ENCODE measurements at places on chromosomes 13 and 19.

DNA sequence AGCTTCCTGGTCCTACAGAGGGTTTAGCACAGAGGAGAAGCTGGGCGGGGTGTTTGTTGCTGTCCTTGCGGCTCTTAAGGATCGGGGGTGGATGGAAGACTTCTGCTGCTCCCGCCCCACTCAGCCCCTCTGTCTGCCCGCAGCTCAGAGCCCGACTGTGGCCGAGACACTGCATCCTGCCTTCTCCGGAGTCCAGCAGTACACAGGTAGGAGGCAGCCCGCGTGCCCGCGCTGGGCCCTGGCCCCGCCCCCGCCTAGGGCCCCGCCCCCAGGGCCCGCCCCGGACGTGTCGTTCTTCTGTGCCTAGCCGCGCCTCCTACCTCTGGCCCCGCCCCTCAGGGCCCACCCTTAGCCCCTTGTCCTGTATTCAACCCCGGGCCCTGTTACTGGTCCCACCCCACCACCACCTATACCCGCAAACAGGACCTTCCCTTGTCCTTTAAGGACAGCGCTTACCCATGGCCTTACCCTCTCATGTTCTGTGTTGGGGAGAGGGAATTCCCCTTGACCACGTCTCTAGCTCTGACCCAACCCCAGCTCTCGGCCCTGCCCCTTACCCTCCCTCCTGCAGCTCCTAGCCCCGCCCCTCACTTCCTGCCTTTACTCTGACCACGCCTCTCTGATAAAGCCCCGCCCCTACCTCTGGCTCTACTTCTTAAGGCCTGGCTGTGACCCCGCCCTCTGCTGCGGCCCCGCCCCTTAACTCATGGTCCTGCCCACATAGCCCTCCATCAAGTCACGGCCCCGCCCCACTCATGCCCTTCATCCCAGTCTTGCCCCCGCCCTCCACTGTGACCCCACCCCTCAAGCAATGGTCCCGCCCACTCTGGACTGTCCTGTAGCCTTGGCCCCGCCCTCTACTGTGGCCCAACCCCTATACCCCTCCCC, 60.5 kb downstream of the CELF5 start:
- DNase-seq = no peak

DNA sequence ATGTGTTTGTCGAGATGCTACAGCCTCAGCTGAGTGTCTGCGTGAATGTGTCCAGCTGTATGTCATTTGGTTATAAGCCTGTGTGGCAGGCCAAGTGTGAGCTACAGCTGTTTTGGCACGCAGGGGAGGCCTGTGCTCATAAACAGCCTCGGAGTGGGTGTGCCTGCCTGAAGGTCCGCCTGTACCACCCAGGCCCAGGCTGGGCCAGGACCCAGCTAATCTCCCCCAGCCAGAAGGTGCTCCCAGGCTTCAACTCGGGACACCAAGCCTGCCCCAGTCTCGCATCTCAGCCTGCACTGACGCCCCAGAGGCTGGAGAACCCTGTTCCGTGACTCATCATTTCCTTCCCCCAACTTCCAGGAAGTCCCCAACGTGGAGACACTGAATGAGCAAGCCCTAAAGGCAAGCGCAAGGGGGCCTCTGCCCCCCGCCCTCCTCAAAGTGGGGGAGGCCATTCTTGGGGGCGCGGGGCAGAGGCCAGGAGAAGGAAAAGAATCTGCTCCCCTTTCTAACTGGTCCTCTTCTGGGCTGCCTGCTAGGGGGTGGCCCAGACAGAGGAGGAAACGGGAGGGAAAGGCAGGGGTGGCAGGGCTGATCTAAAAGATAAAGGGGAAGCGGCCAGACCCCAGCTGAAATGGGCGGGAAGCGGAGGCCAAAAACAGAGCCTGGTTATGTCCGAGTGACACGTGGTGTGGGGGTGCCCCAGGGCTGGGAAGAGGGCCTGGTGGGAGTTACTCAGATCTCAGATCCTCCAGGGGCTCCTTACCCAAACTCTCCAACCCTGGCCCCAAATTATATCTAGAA, 2.0 kb downstream of the SLC1A5 start:
- DNase-seq = peak; percentile 74

DNA sequence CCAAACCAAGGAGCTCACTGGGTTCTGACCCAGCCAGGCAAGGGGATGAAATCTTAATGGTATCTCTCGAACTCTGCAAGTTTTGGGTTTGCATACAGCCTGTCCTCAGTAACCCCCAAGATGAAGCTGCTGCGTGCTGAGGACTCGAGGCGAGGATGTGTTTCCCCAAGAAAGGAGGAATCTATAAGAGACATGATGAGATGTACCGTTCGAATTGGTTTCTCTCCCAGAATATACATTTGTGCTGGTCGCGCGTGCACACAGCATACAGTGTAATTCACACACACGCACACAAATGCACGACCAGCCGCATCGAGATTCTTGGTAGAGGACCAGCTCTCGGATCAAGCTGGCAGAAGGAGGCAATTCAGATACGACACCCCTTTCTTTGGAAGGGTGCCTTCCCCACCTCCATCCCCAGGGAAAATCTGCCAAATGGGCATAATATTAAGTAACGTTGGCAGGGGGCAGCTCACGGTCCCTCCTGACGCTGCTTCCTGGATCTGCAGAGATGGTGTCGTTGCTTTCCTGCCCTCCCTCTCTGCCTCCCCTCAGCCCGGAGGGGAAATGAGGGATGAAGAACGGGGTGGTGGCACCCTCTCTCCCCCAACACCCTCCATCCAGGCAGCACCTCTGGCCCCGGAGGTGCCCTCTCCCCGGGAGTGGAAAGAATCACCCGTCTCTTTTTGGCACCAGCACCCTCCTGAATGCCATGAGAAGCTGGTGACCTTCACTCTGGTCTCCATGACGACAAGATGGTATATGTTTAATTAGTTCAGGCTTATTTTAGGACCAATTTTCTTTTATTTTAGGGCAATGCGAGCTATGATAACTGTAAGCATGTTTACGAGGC, 310.2 kb downstream of the ZNF536 start:
- no peak for DNase-seq

GRCh38 chr19:2207991-2208860, 27.9 kb downstream of the PLEKHJ1 start:
- no peak for DNase-seq

DNA sequence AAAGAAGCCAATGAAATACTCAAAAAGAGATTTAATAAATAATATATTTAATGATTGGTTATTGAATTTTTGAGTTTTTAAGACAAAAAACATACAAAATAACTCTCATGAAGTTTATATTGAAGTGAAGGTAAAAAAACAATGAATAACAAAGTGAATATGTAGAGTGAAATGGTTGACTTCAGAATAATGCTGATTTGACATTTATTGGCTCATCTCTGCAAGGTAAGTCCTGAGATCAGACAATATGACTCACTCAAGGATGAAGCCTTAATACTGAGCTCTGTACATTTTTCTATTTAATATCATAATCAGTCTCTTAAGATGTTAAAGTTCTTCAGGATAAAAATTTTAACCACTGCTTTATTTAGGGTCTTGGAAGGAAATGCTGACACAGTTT, 1398.9 kb upstream of the PCDH9 start:
- no peak for DNase-seq

DNA sequence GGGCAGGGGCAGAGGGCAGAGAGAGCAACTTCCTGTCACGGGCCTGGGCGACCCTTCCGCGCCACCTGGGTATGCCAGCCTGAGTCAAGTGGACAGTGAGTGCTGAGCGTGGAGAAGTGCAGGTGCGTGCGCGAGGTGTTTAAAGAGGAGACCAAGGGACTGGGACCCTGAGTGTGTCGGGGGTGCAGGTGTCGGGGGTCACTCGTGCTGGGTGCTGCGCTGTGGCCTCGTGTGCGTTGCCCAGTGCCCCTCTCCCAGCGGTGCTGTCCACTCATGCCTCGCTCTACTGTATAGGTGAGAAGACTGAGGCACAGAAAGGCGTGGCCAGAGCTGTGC, 18.9 kb upstream of the KCTD15 start:
- no peak for DNase-seq

DNA sequence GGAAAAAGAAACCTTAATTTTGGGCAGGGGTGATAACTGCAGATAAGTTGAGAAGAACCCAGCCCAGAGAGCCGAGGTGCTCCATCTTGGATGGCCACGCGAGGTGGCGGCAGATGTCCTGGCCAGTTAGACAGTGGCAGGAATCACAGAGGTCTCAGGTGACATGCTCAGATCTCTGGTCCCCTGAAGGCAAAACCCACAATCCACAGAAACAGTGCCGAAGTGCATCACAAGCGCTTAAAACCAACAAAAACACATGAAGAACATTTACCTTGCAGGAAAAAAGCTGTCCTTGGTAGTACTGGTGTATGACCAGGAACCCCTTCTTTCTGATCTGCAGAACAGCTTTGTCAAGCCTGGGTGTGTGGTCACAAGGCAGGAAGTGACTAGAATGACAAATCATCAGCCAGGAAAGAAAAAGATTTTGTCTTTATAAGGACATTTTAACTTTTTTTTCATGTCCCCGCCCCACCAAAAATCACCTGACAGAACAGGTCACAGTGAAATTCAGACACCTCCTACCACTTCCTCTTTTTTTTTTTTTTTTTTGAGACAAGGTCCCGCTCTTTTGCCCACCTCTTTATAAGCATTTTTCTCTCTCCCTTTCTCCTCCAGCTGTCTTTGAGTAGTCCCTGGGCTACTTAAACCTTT, at the start of gene LCP1:
LCP1 (minus strand) TSS at position 338 of the 651 bp plus-strand sequence. CDS start 22,515 bp downstream, outside the sequence.
- peak; percentile 53 for DNase-seq

DNA sequence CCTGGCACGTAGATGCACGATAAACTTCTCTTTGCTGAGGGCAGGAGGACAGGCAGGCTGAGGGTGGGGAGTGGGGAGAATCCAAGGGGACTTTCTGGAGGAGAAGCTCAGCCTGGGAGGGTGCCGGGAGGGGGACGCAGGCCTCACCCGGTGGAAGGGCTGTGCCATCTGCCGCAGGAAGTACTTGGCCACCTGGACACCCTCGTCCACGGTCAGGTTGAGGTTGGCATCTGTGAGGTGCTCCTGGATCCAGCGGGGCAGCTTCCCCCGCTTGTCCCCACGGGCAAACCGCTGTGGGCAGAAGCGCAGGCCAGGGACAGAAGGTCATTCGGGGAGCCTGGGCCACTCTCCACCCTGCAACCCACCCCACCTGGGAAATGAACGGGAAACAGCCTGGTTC, 11.5 kb downstream of the KLC3 start:
- no peak for DNase-seq

DNA sequence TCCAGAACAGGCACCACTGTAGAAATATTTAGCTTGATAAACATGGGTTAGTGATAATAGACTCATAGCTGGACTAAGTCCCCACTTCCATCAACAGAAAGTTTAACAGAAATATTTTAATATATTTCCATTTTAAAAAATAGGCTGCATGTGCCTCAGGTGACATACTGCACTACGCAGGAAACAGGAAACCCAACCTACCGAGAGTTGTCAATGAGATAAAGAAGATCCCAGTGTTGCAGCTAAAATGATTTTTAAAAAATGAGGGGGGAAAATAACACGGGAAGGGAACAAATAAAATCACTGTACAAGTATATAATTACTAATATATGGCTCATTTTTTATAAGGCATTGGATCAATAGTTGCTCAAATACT, 154.8 kb downstream of the TBC1D4 start:
- no peak for DNase-seq

DNA sequence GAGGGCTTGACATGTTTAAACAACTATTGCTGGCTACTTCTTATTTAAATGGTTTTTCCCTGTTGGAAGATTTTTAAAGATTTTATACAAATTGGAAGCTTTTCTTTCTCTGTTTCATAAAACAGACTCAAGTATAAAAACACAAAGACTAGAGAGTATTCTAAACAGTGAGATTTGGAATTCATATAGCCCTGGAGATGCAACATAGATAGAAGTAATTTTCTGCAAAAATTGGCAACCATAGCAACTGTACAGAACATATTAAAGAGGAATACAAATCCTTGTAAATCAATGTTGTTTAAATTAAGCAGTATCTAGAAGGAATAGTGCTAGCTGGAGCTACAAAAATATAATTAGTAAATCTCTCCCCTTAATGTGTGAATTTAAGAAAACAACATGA, 2612.9 kb upstream of the PCDH20 start:
- DNase-seq = no peak

DNA sequence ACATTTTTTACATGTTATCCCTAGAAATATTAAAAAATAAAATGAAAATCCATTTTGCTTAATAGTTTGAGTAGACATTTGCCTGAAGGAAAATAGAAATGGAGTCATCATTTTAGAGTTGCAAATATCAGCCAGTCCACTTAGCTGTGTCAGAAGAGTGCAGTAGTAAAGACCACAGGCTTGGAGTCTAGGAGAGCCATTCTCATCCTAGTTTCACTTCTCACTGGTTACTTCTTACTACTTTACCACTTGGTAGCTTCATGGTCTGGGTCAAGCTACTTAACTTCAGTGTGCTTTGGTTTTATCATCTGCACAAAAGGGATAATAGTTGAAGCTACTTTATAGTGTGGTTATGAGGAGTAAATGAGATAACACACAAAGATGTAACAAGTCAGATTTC, 286.5 kb upstream of the NBEA start:
- DNase-seq = no peak

GRCh38 chr19:15727724-15728123, at the start of gene OR10H2:
Gene OR10H2, plus strand, starts transcription at chr19:15728024. Its CDS starts 20 bp downstream, at chr19:15728044.
- DNase-seq = no peak

GRCh38 chr13:28531845-28532387, 37.0 kb upstream of the FLT1 start:
- no peak for DNase-seq

GRCh38 chr19:33660410-33661124, 38.8 kb downstream of the CHST8 start:
- no peak for DNase-seq

DNA sequence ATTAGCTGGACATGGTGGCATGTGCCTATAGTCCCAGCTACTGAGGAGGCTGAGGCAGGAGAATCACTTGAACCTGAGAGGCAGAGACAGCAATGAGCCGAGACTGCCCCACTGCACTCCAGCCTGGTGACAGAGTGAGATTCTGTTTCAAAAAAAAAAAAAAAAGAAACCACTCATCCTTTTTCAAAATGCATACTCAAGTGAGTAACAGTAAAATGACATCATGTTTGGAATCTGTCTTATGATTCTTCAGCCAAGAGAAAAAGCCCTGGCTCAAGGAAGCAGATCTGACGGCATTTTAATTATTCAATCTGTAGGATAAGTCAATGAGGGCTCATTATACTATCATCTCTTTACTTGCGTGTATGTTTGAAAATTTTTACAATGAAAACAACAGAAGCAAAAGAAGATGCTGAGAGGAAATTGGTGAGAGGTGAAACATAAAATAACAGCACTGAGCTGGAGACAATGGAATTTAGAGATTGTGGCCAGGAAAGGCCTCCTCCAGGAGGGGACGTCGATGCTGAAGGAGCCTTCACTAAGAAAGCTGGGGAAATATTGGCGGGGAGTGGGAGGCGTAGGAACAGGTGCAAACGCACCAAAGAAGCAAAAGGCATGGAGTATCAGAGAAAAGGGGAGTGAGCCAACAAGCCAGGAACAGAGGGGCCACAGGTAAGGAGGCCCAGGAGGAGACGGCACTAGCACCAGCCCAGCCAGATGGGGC, 12.9 kb upstream of the CCNE1 start:
- DNase-seq = no peak

DNA sequence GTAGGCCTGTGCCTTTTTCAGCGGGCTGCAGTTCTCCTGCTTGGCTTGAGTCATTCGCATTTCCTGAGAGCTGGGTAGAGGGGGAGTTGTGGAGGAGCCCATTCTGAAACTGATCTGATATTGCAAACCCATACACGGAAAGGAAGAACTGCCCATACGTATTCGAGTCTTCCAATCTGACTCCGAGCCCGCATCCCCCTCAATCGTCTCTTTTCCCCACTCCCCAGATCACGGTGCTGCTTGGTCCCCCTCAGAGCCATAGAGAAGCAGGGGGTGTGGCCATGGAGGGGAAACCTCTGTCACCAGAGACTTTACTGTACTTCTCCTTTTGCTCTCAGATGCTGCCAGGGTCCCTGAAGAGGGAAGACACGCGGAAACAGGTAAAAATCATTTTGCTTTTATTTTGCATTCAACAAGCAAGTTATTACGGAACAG, at the start of gene CD22:
CD22 (plus strand) TSS at position 337 of the 435 bp plus-strand sequence. CDS start 2,854 bp downstream, outside the sequence.
- no peak for DNase-seq

GRCh38 chr19:2269244-2270156, 12.5 kb downstream of the PEAK3 start:
- DNase-seq = peak; percentile 98
